Psoas muscle (tissue), 8 donors: ENCODE measurements at places on chromosomes 2 and 18. TPM values are rescaled to one million over a fixed set of nuclear protein-coding genes. Genes with fewer than 3 reads are reported as not detected.
A peak's percentile ranks its signal among the peaks of the same experiment; 100 is the strongest.

The UCN gene
- total RNA-seq, result not detected

The MROH2A gene
- not detected for total RNA-seq

The C2orf78 gene
- total RNA-seq, result not detected

The SCYGR5 gene
- not detected for total RNA-seq

The LNPK gene
- total RNA-seq, result 55.3 TPM

The RNF125 gene
- total RNA-seq, result 1.5 TPM

The SNORC gene
- 2.1 TPM for total RNA-seq

The HOXD10 gene
- not detected for total RNA-seq

The TANK gene
- 39.6 TPM for total RNA-seq

- no peak for DNase-seq
These were observed 2.2 kb downstream of the DSG2 start for GRCh38 chr18:31500051-31500688.

DNA sequence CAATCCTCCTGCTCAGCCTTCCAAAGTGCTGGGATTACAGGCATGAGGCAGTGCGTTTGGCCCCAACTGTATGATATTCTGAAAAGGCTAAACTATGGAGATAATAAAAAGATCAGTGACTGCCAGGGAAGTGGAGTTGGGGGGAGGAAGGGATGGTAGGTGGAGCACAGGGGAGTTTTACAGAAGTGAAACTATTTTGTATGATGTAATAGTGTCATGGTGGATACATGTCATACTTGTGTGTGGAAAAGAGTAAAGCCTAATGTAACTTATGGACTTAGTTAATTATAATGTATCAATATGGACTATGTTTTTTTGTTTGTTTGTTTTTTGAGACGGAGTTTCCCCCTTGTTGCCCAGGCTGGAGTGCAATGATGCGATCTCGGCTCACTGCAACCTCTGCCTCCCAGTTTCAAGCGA is 2.9 kb upstream of the GGCX start:
- no peak for DNase-seq

DNA sequence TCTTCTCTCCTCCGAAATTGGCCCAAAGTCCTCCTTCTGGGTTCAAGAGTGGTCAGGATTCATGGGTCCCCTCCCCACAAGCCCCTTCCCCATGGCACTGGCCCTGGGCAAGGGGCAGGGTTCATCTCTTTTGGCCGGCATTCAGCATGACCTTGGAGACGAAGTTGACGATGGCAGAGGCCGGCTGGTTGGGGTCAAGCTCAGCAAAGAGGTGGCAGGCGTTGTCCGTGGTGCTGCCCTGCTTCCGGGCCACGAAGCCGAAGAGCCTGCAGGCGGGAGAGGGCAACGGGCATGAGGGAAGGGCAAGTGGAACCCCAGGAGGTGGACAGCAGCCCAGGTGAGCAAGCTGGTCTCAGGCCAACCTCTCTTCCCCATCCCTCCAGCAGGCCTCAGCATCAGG is 198.5 kb downstream of the TNS1 start:
- peak; percentile 52 for DNase-seq

DNA sequence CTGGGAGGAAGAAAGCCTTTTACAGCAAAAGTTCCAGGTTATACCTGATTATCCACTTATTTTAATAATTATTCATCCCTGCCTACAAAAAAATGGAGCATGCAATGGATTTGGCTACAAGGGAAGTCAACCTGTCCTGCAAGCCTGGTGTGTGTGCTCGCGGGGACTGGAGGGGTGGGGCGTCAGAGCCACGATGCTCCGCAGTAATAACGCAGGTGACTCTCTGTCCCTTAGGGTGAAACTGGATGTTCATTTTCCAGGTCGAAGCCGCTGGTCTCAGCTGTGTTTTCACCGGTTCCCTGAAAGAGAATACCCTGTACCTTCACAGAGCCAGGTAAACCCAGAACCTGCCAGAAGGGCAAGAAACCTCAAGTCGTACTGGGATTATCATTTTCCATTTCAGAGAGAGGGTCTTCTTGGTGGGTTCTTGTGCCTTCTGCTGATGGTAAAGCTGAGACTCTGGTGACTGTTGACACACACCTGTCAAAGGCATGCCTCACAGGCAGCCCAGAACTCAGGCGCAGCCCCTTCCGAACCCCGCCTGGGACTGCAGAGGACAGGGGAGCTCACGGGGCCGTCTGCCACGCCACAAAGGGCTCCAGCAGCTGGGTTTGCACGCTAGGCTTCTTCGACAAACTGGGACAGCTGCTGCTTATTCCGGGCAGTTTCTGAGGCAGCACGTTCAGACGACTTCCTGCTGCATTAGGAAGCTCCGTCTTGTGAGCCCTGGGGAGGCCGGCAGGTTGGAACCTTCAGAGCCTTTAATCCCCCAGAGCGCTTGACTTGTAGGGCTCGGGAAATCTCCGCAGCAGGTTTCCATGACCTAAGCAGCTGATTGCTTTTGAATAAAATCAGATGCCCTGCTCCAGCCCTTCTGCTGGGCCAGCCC is 58.6 kb downstream of the KCNG2 start:
- peak; percentile 45 for DNase-seq

DNA sequence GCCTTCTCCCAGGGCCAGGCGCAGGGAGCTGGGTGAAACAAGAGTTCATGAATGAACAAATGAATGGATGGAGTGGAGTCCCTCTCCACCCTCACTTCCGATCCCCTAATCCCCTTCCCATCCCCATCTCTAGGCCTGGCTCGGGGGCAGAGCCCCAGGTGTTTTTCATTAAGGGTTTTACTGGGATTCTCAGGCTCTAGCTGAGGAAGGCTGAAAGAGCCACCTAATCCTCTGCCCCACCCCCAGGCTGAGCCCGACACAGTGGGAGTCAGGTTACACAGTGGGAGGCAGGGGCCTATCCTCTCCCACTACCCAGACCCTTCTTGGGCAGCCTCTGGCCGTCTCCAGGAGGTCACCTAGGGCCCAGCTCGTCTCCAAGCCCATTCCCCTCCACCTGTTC is 36.1 kb downstream of the SDC1 start:
- DNase-seq, result no peak

GRCh38 chr2:238912228-238912915 is 64.5 kb downstream of the TWIST2 start:
- DNase-seq, result no peak

- no peak for DNase-seq
These were observed 201.2 kb downstream of the LRP1B start for GRCh38 chr2:141929331-141930252.

- no peak for DNase-seq
These were observed 123.1 kb downstream of the EIPR1 start for GRCh38 chr2:3254442-3254941.

DNA sequence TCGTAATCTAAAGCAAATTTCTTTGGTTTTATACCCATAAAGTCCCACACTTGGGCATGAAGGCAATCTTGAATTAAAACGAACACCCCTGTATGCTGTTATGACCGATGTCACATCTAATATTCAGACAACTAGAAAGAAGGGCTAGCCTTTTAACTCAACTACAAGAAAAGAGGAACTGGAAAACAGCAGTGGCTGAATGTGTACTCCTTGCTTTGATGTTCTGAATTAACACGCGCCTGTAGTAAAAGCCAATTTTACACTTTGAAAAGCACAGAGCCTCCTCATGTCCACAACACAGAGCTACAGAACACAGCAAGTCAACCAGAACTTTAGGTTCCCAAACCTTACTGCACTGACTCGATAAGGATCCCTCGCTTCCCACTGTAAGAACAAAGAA is 147.6 kb downstream of the HDAC4 start:
- no peak for DNase-seq

DNA sequence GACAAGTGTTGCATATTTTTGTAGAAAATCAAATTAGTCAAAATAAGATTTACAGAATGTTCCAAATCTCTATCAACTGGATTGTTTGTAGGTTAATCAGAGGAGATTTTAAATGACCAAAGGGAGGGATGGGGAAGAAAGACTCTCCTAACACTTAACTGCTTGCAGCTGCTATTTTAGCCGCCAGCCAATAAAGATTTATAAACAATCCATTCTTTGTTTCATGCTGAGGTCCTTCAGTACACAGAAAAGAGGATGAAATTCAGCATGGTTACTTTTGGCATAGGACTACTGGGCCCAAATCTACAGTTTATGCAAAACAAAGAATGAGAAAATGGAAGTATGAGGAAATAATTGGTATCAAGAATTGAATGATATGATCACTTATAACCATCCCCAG is 86.4 kb upstream of the FN1 start:
- DNase-seq, result no peak

GRCh38 chr2:160810406-160810805 is 316.8 kb upstream of the RBMS1 start:
- no peak for DNase-seq

GRCh38 chr2:234308073-234308812 is 188.6 kb downstream of the ARL4C start:
- DNase-seq, result no peak

DNA sequence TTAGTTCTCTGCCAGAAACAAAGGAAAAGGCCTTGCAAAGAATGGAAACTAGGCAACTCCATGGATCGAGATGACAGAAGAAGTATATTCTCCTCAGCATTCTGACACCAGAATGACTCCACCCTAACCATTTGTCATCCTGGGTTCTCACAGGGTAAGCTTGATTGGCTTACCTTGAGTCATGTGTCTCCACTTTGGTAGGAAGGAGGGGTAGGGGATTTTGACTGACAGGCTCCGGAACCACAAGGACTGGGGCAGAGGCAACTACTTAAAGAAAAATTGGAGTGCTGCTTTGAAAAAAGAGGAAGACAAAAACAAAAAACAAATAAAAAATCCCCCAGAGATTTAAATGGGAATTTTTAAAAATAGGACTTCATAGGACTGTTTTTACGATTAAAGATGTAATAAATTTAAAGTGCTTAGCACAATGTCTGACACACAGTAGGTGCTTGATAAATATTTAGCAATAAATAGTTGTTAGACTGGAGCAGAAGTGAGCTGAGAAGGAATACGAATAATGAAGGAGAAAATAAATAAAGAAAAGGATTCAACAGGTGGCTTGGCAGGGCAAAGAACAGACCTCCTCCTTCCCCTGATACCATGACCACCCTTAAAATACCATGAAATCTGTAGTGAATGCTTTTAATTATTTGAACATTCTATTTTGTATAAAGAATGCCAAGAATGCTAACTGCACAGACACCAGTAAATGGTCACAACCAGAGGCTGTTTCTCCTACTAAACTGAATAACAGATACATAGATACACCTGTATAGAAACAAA is 230.2 kb downstream of the CDCA7 start:
- DNase-seq, result no peak

- no peak for DNase-seq
These were observed 38.2 kb upstream of the CAB39 start for GRCh38 chr2:230674401-230674800.

- DNase-seq, result no peak
These were observed 28.5 kb downstream of the CNDP1 start for GRCh38 chr18:74562775-74563174.

DNA sequence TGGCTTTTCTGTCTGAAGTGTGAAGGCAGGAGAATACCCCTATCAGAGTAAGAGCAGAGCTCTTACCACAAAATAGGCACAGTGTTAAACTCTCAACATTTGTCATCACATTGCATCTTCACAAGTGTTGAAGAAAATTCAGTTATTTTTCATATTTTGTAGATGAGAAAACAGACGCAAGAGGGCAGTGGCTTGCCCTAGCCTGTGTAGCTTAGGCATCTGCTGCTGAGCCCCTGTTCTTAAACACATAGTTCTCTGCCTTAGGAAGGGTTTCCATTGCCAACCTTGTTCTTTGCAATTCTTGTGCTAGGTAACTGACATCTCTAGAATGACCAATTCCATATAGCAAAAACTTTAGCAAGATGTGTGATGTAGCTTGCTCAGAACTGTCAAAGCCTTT is 112.7 kb upstream of the RMDN2 start:
- DNase-seq, result no peak

DNA sequence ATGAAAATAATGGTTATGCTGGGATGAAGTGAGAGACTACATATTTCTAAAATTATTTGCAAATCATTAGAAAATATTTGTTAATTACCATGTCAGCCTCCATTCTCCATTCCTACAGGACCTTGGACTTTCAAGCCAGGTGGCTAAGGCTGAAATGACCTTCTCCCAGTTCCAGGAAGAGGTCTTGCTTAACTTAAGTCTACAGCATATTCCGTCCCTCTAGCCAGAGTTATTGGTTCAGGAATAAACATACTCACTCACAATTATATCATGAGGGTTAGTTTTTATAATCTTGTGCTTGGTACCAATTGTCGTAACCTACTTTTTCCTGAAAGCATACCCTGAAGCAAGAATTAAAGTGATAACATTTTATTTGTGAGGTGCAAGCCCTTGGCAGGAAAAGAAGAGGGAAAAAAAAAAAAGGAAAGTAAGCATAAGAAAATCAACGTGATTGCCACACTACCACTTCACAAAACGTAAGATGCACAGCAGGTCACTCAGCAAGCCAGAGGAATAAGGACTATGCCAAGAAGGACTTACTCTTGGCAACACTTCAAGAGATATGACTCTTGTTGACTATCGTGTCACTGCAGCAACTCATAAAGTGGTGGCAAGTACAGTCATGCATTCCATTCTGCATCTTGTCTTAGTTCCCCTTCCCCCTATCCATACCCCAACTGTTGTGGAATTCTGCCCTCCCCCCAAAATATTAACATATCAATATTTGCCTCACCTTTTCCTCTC is 479.1 kb downstream of the MBD2 start:
- no peak for DNase-seq

- DNase-seq, result no peak
These were observed 63.8 kb upstream of the BZW1 start for GRCh38 chr2:200747668-200748618.

GRCh38 chr2:145329971-145330370 is 810.1 kb upstream of the ZEB2 start:
- no peak for DNase-seq

DNA sequence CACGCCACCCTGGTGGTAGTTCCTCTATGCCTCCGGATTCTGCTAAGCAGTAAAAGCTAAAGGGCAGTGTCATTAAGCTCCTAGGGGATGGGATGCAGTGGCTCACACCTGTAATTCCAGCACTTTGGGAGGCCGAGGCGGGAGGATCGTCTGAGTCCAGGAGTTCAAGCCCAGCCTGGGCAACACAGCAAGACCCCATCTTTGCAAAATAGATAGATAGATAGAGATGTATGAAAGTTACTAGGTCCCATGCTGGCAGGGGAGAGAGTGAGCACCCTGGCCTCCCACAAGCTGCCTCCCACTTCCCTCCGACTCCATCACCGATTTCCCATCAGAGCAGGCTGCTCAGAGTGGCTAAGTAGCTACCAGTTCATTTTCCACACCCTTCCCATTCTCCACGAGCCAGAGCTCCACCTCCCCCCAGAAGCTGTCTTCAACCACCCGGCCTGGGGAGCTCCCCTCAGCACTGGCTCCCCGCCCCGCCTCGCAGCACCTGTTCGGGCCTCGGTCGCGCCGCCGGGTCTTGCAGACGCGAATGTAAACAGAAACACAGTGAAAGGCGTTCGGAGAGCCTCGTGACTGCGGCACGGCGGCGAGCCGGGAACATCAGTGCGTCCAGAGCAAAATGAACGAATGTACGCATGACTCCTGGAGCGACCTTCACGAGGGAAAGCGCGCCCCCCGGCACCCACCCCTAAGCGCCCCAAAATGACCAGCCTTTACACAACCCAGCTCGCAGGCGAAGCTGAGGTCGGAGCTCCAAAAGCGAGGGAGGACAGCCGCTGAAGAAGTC is 598 bp upstream of the CEP68 start:
- DNase-seq, result no peak

- no peak for DNase-seq
These were observed 10.2 kb downstream of the ZNF516 start for GRCh38 chr18:76484749-76485387.
